Stimulated activated CD4-positive, alpha-beta T cell treated with anti-CD3 and anti-CD28 coated beads, Interleukin-15, amount 100 ng/mL, for 1 hour (primary cell): ENCODE measurements at places on chromosomes 16 and 17.

DNA sequence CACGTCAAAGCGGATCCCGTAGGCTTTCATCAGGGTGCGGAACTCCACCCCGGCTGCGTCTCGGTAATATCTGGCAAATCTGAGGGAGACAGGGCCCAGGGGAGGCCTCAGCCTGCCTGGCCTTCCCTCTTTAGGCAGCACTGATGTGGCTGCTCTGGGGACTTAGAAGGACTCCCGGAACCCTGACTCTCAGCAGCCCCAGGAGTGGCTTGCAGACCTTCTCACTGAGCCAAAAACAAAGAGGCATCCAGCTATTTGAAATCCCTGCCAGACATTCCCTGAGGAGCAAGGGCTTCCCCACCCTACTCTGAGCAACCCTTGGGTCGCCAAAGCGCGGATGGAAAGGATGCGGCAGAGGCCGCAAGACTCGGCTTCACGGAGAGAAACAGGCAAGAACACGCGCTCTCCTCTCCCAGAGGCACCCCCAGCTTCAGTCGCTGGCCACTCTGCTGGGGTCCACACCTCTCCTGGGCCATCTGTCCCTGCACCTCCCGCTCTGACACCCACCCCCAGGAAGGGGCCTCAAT lies 7.9 kb downstream of the P2RX5 start:
- DNase-seq = no peak

DNA sequence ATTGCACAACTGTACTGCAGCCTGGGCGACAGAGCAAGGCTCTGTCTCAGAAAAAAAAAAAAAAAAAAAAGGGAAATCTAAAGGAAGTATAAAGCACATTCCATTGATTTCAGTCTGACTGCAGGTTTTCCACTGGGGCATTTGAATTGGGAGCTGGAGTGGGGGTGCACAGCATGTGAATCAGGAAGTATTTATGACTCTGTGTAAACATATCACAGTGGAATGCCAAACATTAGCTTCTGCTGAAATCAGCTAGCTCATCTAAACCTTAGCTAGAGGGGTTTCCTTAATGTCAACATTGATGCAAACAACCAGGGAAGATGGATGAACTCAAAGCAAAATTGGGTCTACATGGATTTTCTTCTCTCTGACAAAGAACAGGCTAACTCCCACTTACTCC lies 641.0 kb upstream of the EEF2KMT start:
- no peak for DNase-seq

- DNase-seq = no peak
Measured at GRCh38 chr16:9362050-9362449, 270.6 kb downstream of the HAPSTR1 start.

DNA sequence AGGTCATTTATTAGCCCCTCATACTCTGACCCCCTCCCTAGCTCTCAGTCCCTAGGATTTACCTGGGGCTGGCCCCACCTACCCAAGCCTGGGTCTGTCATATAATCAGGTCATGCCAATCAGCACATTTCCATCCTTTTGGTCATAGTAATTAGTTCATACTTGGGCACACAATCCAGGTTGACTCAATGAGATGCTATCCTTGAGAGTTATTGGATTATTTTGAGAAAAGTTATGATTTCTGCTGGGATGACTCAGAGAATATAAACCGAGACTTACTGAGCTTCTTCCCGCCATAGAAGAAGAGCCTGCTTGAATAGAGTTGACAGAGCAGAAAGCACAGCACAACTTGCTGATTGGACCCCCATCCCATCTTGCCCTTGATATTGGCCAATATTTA lies 331.5 kb downstream of the CBLN1 start:
- no peak for DNase-seq

DNA sequence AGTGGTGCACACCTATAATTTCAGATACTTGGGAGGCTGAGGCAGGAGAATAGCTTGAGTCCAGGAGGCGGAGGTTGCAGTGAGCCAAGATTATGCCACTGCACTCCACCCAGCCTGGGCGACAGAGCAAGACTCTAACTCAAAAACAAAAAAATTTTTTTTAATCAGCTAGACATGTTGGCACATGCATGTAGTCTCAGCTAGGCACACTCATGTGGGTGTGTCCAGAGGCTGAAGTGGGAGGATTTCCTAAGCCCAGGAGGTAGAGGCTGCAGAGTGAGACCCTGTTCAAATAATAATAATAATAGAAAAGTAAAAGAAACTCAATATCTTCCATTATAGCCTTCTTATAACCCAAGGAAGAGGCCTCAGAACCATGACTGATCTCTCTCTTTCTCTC lies 11.5 kb upstream of the ARHGAP17 start:
- DNase-seq = no peak

DNA sequence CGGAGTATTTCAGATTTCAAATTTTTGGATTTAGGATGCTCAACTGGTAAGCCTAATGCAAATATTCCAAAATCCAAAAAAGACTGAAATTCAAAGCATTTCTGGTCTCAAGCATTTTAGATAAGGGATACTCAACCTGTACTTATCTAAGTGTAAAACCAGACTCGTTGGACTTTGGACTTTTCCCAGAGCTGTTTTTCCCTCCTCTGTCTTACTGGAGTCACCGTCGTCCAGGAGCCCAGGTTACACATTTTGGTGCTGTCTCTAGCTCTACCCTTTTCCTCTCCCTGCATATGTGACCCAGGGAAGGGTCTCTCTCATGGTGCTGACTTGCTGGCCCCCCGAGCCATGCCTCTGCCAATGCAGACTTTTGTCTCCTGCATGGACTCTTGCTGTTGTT lies 46.0 kb upstream of the MMP2 start:
- DNase-seq = no peak

DNA sequence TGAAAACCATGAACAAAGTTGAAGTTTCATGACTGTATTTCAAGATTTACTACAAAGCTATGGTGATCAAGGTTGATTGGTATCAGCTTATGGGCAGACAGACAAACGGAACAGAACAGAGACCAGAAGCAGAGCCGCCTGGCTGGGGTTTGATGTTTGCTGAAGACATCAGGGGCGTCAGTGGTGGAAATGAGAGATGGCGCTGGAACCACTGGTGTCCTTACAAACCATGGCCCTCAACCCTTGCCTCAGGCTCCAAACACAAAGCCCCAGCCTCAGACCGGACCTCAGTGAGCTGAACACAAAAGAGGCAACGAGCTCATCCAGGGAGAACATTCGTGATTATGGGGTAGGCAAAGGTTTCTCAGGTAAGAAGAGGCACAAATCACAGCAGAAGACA lies 113.0 kb upstream of the METRNL start:
- no peak for DNase-seq

GRCh38 chr17:60065867-60066266 lies 12.9 kb downstream of the HEATR6 start:
- no peak for DNase-seq

GRCh38 chr16:69225121-69225520 lies 38.2 kb downstream of the SNTB2 start:
- DNase-seq = no peak

- DNase-seq = no peak
Measured at GRCh38 chr16:80318107-80318506, 222.7 kb upstream of the DYNLRB2 start.

DNA sequence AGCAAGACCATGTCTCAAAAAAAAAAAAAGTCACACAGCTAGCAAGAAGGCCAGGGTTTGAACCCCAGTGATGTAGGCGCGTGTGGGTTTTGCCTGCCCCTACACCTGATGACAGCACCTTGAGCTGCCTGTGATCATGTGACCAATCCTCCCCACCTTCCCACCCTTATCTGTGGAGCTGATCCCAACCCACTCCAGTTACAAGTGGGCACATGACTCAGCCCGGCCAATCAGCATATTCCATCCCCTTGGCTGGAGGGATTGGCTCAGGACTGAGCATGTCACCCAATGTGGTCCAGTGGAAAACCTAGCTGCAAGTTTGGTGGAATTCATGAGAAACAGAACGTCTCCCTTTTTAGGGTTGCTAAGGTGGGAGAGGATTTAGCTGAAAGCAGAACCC lies 6.6 kb downstream of the TMEM114 start:
- no peak for DNase-seq

- no peak for DNase-seq
Measured at GRCh38 chr16:85091522-85091910, 20.8 kb downstream of the CIBAR2 start.

DNA sequence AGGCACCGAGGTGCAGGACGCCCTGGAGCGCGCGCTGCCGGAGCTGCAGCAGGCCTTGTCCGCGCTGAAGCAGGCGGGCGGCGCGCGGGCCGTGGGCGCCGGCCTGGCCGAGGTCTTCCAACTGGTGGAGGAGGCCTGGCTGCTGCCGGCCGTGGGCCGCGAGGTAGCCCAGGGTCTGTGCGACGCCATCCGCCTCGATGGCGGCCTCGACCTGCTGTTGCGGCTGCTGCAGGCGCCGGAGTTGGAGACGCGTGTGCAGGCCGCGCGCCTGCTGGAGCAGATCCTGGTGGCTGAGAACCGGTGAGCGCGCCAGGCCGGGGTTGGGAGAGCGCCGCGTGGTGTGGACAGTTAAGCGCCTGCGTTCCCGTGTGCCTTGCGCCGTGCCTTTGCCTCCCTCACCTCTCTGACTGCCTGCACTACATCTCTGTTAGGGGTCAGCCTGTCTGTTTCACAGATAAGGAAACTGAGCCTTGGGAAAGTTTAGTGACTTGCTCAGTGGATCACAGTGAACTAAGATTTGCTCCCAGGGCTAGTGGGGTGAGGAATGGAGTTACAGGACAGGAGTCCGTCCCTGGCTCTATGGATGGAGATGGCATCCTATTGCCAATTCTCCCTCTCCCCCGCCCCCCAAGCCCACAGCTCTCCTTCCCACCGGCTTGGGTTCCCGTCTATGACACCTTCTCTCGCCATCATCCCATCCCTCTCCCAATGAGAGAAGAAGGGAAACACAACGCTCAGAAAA lies 880 bp downstream of the SARM1 start:
- no peak for DNase-seq

DNA sequence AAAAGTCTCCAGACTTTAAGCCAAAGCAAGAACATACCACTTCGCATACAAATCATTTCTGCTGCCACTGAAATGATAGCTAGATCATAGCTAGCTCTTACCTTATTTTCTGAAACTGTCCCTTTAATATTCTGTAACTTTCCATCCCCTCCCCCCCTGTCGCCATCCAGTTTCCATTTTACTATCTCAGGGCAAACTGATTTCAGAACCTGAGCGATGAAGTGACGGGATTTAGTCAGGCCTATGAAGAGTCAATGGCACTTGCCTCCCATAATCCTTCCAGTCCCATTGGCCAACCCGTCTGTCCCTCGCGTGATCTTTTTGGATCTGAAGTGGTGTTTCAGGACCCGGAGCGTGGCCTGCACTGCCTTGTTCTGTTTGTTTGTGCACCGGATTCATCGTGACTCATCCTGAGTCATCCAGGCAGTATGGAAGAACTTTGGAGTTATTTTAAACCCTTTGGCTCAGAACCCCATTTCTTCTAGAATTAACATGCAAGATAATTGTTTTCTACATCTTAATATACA lies 199.8 kb upstream of the CHMP6 start:
- no peak for DNase-seq

DNA sequence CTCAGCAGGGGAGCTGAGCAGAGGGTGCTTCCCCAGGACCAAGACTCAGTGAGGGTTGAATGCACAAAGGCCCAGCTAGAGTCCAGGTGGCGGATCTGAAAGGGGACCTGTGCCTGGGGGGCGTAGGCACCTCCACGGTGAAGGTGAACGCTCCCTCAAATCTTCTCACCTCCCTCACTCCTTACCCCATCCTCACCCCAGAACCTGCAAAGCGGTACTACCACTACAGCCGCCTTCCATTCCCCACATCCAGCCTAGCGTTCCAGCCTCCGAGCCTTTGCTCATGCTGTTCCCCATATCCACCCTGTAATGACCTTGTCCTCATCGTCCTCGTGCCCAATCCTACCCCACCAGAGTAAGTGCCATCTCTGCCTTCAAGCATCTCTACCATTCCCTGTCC lies 30.6 kb downstream of the TRPV3 start:
- DNase-seq = no peak

DNA sequence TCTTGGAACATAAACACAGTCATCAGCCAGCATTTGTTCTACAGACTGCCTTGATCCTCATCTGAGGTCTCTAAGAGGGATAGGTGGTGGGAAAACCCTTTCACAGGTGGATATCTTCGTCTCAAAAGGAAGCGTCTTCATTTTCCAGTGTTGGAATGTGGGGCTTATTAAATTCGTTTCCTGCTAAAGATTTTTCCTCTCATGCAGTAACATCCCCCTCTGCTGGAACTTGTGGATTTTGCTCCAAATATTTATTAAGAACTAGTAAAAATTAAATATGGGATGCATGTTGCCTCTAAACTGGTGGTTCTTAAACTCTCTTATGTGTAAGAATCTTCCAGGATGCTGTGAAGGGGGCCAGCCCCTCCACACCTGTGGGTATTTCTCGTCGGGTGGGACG lies 20.1 kb upstream of the MLYCD start:
- no peak for DNase-seq

- DNase-seq = no peak
Measured at GRCh38 chr16:78821335-78821734, 721.9 kb downstream of the WWOX start.

DNA sequence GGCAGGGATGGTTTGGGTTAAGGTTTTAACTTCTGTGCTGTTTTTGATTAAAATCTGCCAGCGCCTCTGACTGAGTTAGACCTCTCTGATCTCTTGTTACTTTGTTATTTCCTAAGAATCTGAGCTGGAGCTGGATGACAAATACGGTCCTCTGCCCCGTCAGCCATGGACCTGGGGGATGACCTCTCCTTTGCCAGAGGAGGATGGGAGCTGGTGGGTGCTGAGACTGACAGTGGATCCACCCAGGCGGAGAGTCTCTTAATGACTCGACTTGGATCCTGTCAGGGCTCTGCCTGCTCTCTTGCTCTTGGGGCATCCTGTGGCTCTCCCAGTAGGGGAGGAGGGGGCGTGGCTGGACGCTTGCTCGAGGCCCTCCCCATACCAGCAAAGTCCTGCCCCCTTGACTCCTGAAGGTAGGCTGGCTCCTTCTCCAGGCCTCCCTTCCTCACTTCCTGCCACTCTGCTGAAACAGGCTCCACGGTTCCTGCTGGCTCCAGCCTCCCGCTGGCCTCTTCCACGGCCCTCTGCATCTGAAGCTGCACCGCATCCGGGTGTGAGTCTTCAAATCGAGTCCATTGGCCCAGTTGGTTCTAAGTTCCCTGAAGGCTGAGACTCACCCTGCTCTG lies 24.8 kb upstream of the MAP3K14 start:
- DNase-seq = no peak
